ENCODE measurements at places on chromosomes 5 and 9.

DNA sequence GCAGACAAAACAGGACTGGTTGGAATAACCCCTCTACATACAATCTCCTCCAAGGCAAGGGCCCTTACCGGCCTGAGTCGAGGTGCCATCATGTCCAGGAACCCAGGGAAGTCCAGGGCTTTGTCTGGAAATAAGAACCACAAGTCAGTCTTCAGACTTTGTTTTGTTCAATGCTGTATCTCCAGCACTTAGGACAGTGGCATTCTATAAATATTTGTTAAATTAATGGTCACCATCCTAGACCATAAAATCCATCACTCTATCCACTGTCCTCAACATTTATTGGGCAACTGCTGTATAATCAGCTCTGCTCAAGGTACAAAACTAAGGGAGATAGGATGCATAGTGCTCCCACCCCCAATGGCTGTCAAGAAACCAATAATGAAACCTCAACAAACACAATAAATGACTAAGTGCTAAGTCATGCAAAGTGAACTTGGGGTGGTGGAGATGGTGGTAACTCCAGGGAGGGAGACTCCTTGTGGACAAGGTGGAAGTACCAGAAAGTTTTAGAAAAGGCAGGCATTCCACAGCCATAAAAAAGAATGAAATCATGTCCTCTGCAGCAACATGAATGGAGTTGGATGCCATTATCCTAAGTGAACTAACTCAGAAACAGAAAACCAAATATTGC lies 5.0 kb downstream of the RELL2 start:
- DNase-seq, result peak; percentile 90

DNA sequence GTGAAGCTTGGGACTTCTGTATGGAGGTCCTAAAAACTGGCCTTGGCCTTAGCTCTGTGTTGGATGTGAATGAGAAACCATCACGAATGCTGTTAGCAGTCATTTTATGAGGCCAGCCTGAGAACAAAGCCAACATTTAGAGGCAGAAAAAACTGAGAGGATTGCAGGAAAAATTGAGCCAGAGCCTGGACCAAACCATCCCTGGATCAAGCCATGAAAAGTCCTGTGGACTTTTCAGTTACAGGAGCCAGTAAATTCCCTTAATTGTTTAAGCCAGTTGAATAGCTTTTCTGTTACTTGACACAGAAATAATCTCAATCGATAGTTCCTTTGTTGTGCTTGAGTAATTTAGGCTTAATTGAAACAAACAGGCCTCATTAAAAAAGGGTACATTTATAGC lies 42.6 kb upstream of the SPATA31D4 start:
- DNase-seq, result no peak

DNA sequence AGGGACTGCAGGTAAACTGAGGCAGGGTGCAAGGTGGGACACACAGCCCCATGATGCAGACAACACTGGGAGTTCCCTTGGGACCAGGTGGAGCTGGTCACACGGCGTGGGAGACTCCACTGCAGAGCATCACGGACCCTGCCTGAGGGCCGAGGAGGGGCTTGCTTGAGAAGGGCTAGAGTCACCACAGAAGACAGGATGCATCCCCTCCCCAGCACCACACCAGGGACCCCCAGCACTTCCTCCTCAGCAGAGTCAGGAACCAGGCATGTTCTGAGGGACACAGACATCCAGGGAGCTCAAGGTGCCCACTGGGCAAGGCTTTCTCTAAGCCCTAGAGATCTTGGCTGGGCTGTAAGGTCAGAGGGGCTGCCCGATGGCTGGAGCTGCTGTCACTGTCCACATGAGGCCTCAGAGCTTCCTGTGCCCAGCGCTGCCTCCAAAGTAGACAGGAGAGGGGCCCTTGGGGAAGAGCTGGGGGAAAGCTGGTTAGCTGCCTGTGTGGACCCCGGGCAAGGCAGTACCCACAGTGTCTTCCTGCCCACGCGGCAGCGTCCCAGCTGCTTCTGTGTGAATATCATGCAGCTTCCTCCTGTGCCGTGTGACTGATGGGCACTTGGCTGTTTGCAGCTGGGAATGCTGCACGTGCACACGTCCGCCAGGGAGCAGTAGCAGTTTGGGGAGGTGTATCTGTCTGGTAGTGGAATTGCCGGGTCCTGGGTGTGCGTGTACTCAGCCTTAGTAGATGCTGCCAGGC lies 176.6 kb downstream of the CACNA1B start:
- no peak for DNase-seq

DNA sequence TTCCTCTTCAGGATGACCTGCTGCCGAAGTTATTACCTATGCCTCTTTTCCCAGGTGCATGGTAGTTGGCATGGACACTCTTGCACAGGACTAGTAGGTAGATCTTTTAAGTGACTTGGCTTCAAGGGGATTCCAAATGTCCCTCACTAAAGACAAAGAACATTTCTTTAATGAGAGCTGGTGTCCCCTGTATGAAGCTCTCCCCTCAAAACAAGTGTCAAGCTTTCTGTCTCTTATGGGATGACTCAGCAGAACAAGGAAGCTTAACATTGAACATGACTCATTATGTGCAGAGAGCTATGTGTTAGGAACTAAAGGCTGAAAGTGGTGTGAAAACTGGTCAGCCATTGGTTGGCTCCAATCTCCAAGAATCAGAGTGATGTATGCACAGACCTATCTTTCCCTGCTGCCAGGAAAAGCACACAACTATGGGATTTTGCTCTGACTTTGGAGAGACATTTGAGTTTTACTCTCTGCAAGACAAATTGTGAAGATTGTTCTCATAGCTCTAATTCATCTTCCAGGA lies 120.5 kb downstream of the PRDM6 start:
- peak; percentile 88 for DNase-seq

GRCh38 chr5:91416491-91416890 lies 33.4 kb upstream of the ARRDC3 start:
- DNase-seq, result peak; percentile 26

DNA sequence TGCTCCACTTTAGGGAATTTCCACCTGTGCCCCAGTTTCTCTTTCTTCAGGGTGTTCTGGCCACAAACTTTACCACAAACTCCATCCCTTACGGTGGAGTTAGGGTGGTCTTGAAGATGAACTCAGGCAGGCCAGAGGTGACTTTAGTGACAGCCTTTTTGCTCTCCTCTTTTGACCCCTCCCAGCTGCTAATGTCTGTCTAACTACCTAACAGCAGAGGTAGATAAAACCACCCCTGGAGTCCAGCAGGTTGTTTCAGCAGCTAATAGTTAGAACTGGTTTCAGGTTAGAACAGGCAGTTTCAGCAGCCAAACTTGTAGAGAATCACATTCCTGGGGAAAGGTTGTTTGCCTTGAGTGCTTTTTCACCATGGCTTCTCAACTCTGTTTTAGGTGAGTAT lies 971.3 kb upstream of the CDH18 start:
- no peak for DNase-seq

GRCh38 chr9:91423785-91424402 lies at the start of gene NFIL3:
Gene NFIL3, minus strand, starts transcription at chr9:91423832. Its CDS starts 13,098 bp downstream, at chr9:91410734.
- peak; percentile 52 for DNase-seq

DNA sequence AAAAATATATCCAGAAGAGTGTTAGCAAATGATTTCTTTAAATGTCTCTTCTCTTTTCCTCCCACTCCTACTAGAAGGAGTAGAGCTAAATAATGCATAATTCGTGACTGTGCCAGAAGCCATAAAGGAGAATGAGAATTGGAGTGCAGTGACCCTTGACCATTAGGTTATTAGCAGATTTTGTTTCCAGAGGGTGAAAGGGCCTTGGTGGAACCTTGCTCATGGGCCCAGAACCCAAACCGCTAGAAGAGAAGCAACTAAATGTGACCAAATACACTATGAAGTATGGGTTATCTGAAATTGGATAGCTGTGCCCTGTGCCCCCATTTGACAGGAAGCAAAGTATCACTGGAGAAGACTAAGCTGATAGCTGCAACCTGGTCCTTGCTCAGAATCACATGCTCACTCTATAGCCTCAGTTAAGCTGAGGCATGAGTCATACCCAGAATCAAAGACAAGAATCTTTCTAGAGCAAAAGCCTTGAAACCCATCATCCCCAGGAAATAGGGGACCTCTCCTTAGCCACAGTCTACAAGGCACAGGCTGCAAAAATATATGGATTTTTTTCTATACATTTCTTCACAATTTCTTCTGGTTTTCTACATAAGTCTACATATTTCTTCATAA lies 36.3 kb downstream of the CAPSL start:
- peak; percentile 53 for DNase-seq

DNA sequence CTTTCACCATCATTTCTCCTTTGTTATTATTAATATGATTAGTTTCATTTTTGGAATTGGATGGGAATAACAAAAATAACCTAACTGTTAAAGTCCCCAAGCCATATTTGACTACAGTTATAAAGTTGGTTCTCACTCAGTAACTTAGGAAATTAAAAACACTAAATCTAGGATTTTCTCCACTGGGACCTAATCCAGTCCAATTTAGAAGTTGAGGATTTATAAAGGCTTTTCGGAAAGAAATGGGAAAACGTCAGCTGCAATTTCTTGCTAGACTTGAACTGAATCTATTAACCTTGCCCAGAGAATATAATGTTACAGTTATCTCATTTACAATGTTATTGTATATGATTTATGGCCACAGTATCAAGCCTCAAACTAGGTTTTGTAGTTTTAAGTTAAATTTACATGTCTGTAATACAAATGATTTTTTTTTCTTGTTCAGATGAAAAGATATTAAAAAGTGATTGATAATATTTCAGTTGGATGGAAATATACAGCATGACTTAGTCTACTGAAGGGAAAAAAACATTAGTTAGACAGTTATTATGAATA lies 524.3 kb upstream of the GRAMD2B start:
- no peak for DNase-seq

- DNase-seq, result no peak
These were observed 29.1 kb upstream of the BNC2 start for GRCh38 chr9:16899606-16900005.

DNA sequence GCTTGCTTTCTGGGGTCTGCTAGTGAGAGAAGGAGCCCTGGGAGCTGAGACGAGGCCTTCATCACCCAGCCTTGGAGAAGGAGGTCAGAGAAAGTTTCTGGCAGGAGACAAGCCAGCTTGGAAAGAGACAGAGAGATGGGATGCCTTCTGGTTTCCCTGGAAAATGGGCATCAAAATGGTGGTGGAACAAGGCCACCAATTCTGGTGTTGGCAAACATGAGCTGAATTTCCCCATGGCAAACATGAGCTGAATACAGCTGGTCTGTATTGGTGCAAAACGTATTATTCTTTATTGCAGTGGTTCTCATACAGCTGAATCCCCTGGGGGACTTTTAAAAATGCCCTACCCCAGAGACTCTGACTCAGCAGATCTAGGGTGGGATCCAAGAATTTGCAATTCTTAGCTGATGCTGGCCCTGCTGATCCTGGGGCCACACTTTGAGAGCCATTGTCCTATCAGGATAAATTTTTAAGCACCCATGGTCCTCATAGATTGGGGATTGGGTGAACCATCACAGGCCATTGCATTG lies 39.1 kb upstream of the S1PR3 start:
- DNase-seq, result no peak

GRCh38 chr5:176521699-176522263 lies 15.4 kb downstream of the RNF44 start:
- DNase-seq, result no peak

- DNase-seq, result no peak
These were observed 11.1 kb downstream of the ZNF608 start for GRCh38 chr5:124735169-124735858.

DNA sequence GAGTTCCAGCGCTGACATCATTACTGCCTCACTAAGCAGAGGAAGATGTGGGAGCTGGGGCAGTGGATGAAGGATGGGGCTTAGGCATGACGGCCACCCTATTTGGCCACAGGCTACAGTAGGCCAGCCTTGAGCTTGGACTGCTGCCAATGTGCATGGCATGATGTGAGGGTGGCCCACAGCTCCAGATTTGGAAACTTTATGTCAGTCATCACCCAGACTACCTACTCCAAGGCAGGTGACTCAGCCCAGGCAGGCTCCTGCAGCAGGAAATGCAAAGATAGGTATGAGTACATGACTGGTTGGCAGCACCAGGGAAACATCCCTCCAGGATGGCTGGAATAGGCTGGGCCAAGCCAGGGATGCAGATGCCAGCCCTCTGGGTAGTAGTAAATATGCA lies 303.6 kb downstream of the SPOCK1 start:
- DNase-seq, result peak; percentile 21

DNA sequence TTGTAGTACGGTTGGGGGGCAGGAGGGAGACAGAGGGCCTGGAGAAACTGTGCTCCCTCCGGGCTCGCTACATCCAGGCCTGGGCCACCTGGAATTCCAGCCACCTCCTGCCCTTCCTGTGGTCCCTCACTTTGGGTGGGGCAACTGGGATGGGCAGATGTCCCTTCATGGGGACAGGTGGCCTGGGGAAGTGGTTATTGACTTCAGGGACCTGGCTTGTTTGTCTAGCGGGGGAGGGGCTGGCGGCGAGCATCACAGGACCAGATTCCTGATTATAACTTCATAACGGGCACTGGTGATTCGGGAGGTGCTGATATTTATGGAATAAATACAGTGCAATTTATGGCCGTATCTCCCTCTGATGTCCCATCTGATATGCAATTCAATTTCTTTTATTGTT lies 20.1 kb upstream of the LAMC3 start:
- no peak for DNase-seq

DNA sequence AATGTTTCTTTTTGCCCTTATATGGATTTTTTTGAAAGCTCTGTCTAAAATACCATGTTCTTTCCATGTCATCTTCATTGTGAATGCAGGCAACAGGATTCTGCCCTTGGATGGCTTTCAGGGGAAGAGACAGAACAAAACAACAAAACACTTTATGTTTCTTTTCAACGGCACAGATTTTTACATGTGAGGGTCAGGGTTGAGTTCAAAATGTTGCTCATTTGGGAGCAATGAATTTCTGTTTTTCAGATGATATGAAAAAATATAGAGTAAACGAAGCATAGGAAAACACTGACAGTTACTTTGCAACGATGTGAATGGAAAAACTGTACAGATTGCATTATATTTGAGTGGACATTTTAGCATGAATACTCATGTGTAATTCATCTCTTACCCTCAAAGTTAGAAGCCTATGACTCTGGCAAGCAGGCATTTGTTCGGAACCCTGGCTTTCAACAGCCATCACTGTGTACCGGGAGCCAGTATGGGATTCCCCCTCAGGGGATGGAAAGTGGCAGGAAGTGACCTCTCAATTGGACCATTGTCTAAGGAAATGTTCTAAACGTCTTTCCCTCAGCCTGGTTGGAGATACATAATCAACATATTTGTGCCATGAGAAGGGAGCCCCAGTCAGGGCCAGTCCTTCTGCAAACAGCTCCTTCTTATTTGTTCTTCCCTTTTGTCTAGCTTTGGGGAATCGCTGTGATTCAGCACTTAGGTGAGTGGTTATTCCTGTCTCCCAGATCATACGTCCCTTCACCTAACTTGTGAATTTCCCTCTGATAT lies 153.9 kb upstream of the MEF2C start:
- peak; percentile 57 for DNase-seq

Measured in A172 (cell line).